Purkinje cell (primary cell): ENCODE measurements at places on chromosomes 2 and 18. TPM values are rescaled to one million over a fixed set of nuclear protein-coding genes. Genes with fewer than 3 reads are reported as not detected.

KANSL3 gene
- polyA plus RNA-seq = 3.8 and 7.3 TPM in 2 replicates

CAPN14 gene
- 0.14 TPM in 1 of 2 replicates, not detected in the other for polyA plus RNA-seq

AQP12B gene
- not detected in 2 replicates for polyA plus RNA-seq

HOXD1 gene
- not detected in 2 replicates for polyA plus RNA-seq

CHAC2 gene
- 6.1 and 14.2 TPM in 2 replicates for polyA plus RNA-seq
